ENCODE measurements at places on chromosomes 5 and 9.

- DNase-seq = no peak
Measured at GRCh38 chr5:74063821-74064220, 437.8 kb downstream of the ARHGEF28 start.

DNA sequence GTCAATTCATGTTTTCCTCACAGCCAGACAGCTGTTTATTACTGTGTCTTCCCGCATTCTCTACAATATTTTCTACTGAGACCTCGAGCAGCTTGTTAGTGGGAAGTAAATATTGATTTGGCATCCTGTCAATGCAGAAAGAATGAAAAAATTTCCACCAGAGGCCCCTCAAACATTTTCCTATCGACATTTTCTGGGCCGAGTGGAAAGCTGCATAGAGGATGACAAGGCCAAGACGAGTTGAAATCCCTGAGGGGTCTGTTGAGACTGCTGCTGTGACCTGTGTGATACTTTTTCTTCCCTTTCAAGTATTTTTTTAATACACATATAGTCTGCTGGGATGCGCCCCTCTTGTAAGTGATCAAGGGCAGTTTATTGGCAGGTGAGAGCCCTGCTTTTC, 91.4 kb upstream of the SH3GL2 start:
- no peak for DNase-seq

GRCh38 chr5:173969167-173970049, 19.6 kb upstream of the C5orf47 start:
- no peak for DNase-seq

DNA sequence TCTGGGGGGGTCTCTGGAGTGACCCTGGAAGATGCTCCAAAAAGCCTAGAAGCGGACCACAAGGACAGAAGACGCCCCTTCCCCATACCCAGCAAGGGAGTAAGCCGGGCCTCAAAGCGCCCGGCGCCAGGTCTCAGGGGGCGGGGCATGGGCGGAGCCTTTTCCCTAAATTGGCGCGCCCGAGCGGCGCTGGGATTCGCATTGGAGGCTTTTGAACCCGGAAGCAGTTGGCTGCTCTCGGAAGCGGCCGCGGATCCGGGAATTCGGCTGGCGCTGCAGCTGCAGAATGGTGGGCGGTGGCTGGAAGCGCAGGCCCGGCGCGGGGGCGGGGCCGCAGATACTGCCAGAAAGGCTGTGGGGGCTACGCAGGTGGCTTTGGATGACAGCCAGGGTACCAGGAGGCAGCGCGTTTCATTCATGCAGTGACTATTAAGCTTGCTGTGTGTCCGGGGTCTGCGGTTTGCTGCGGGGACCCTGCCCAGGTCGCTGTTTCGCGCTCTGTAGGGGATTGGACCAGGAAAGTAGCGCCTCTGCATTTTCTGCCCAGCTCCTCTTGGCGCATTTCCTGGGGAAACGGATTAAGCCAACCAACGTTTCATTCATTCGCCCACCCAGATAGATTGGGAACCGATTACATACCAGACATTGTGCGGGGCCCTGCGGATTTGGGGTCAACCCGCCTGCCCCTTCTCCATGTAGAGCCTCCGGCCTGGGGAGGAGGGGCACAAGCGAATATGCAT, 83.0 kb upstream of the FREM1 start:
- no peak for DNase-seq

- DNase-seq = no peak
Measured at GRCh38 chr5:4758550-4758949, 381.6 kb upstream of the ADAMTS16 start.

- no peak for DNase-seq
Measured at GRCh38 chr9:133105461-133105770, 15.6 kb downstream of the RALGDS start.

DNA sequence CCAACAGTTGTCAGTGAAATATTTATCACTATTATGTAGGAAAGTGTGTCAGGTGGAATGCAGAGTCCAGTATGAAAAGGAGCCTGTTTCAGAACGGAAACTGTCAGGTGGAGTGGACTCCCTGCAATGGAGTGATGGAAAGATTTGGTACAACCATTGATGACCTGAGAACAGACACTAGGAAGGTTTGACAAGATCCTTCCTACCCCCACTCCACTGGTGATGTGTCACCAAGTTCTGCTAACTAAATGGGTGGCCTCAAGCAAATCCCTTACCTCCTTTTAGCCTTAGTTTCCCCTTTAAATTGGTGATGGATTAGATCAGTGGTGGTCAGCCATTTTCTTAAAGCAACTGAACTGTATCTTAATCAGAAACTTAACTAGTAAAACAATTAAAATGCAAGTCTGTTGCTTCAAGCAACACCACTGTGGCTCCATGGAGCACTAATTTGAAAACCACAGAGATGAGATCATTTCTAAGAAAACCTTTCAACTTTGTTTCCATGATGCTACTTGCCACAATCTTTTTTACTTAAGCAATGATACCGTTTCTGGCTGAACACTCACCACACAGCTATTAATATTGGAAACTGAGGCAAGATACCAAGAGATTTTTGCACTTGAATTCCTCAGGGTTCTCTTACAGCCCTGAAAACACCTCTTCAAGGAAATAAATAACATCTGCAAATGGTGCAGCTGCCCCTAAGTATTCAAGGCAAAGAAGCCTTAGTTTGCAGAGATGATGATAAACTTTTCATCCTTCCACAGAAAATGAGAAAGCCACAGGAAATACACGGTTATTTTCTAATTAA, 140.6 kb downstream of the ERCC6L2 start:
- no peak for DNase-seq

- no peak for DNase-seq
Measured at GRCh38 chr5:124728331-124728967, 18.0 kb downstream of the ZNF608 start.

GRCh38 chr5:82151662-82152061, 126.5 kb downstream of the RPS23 start:
- DNase-seq = no peak

- DNase-seq = no peak
Measured at GRCh38 chr5:139181835-139182452, 16.2 kb downstream of the SIL1 start.

GRCh38 chr5:77262697-77263096, 52.2 kb downstream of the PDE8B start:
- no peak for DNase-seq

GRCh38 chr5:149271716-149272563, at the start of gene AFAP1L1:
TSS of gene AFAP1L1 (plus strand) at chr5:149271859. CDS start at chr5:149271969, 110 bp downstream.
- DNase-seq = no peak

- no peak for DNase-seq
Measured at GRCh38 chr5:146877783-146878475, 628 bp downstream of the PPP2R2B start.
